ENCODE measurements at places on chromosomes 4 and X.

DNA sequence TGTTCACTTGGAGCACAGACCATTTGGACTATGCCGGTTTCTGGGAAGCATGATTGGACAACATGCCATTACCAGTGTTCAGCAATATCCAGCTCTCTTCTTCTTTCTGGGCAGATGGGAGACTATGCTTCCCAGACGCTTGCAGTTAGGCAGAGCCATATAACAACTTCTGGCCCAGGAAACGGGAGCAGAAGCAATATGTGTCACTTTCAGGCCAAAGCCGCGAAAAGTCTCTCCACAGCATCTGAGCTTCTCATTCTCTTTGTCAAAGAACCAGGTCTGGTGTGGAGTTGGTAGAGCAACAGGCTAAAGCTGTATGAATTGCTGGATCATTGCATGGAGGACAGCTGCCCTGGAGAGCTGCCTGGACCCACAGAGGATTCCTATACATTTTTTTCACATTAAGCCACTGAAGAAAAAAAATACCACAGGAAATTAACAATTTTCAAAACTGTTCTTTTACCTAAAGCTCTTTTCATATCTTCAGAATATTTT lies 131.4 kb upstream of the FRG1 start:
- peak; percentile 52 for DNase-seq

GRCh38 chr4:84938316-84938715 lies 28.2 kb downstream of the WDFY3 start:
- DNase-seq, result peak; percentile 58

DNA sequence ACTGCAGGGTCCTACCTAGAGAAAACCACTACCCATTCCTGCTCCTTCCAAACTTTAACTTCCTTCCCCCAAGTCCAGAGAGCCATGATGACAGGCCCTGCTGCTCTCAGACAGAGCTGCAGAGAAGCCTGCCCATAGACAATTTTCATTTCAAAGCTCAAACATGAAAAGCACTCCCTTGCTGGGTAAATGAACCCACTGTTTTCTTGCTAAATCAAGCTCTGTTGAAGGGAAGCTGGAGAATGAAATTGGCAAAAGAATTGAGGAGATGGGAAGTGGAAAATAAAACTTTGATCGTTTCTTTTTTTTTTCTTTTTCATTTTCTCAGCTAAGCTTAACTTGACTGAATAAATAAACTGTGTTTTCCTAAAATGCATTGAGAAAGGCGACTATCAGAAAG lies 331.1 kb upstream of the CPEB2 start:
- no peak for DNase-seq

DNA sequence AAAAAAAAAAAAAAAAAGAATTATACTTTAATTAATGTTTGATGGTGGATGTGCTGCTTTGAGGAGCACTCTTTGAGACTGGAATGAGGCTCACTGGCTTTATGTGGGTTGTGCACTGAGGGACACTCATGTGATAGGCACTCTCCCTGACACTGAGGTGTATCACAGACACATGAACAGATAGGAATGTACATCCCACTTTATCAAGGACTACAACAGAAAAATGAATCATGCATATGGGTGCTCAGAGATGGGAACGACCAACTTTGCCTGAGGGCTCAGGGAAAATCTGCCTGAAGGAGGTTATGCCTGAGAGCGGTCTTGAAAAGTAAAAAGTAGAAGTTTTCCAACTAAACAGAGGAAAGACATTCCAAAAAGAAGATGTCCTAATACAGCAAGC lies 97.7 kb upstream of the RBPJ start:
- no peak for DNase-seq

GRCh38 chr4:20378181-20378580 lies 126.5 kb downstream of the SLIT2 start:
- no peak for DNase-seq

DNA sequence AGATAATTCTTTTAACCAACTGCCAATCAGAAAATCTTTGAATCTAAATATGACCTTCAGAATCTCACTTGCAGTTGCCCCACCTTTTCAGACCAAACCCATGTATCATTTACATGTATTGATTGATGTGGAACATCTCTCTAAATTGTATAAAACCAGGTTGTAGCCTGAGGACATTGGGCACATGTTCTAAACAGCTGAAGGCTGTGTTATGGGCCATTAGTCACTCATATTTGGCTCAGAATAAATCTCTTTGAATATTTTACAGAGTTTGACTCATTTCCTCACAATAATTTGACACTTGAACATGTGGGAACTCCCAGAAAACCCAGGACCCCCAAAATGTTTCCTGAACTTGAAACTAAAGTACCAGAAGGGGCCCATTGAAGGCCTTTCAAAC lies 58.7 kb downstream of the UGT2B10 start:
- no peak for DNase-seq

- peak; percentile 94 for DNase-seq
These were observed 108.3 kb upstream of the ARSJ start for GRCh38 chr4:114087596-114088230.

DNA sequence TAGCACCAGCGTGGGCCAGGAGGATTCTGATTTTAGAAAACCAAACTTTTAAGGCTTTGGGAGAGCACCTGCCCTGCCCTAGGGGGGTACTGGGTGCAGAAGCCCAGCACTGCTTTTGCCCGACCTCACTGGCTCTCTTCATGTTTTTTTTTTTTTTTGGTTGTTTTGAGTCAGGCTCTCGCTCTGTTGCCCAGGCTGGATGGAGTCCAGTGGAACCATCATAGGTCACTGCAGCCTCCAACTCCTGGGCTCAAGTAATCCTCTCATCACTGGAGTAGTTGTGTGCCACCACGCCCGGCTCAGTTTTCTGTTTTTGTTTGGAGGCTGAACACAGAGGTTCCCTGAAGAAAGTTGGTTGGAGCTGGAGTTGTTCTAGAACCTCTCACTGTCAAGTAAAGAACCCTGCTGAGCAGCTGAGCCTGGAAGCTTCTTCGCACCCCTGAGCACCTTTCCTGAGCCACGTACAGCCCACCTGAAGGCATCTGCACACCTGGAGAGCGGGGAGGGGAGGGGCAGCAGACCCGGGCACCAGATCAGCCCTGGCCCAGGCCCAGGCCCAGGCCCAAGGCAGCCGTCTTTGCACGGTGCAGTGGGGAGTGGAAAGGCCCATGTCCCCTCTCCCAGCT lies 49.5 kb downstream of the SHROOM2 start:
- no peak for DNase-seq

DNA sequence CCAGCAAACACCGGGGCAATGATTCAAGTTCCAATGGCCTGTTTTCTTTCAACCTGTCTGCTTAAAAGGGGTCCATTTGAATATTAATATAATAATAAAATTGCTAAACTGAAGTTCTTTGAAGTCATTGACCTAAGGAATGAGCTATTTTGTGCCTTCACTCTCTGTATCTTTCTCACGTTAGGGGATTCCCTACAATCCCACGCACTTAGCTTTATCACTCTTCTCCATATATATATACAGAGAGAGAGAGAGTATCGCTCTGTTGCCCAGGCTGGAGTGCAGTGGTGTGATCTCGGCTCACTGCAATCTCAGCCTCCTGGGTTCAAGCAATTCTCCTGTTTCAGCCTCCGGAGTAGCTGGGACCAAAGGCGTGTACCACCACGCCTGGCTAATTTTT lies 83.9 kb upstream of the NWD2 start:
- DNase-seq, result no peak

- DNase-seq, result no peak
These were observed 466 bp downstream of the DLG3 start for GRCh38 chrX:70444946-70445656.

DNA sequence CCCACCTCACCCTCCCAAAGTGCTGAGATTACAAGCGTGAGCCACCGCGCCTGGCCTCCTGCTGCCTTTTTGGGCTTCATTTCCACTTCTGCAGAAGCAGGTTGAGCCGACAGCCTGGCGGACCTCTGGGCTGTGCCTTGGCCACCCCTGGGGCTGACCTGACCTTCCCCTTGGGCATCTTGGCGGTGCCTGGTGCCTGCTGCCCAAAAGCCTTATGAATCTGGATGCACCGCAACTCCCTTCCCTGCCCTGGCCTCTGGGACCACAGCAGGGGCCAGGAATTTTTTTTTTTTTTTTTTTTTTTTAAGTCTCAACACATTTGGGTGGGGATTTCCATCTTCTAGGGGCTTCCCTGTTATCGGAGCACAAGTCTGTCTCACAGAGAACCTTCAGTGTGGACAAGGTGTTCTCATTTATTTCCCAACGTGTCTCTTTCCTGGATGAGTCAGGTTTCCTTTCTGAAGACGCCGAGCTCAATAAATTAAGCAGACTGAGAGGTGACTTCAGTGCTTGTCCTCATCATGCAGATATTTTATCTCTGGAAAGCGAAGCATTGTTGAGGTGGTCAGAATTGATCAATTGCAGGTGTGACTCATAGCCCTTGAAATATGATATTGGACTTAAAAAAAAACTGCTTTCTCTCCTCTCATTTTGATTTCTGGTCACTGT lies 79.7 kb downstream of the SHROOM2 start:
- no peak for DNase-seq

GRCh38 chrX:28586981-28587551 lies at the start of gene IL1RAPL1:
Gene IL1RAPL1, plus strand, starts transcription at chrX:28587446.
- peak; percentile 88 for DNase-seq

DNA sequence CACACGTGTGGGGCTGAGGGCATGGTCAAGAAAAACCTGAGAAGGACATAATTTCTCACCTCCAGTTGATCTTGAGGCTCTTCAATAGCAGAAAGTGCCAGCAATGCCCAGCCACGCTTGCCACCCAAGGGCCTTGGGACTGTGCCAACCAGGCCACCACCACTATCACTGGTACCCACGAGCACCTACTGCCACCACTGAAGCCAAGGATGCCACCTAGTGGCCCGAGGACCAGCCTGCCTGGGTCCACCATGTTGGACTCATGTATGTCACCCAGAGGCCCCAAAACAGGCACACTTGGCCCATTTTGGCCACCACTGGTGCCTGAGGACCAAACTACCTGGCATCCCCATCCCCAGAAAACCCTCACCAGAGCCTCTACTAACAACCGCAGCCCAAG lies 191.8 kb downstream of the ADAM29 start:
- DNase-seq, result no peak

DNA sequence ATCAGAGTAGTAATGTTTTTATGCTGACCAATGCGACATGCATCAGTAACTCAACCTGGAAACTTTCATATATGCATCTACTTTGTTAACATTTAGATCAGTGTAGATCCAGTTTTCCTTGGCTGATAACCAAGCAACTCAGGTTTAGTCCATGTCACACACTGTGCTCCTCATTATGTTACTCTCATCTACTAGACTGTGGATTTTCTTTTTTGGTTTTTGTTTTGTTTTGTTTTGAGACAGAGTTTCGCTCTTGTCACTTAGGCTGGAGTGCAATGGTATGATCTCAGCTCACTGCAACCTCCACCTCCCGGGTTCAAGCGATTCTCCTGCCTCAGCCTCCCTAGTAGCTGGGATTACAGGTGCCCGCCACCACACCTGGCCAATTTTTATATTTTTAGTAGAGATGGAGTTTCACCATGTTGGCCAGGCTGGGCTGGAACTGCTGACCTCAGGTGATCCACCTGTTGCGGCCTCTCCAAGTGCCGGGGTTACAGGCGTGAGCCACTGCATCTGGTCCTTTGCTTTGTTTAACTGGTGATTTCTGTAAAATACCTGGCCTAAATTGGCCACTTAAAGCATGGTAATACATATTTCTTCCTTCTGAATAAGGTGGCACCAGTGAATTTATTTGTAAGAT lies 48.6 kb downstream of the SMARCAD1 start:
- no peak for DNase-seq

- peak; percentile 89 for DNase-seq
These were observed 18.3 kb downstream of the PCGF3 start for GRCh38 chr4:723751-724530.

DNA sequence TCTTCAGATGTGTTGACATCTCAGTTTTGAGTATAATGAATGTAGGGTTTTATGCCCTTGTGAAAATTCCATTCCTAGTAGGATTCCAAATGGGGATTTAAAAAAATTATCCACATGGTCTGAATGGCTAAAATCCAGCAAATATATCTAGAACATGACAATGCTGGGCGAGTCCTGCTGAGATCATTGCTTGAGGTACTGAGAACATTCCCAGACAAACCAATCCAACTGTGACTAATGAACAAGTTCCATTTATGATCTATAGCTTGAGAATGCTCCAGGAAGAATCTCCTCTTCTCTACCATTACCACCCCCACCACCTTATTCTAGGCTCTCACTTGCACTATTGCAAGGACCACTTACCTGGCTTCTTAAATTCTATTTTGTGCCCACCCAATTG lies 77.2 kb upstream of the IL1RAPL2 start:
- no peak for DNase-seq

GRCh38 chr4:18075823-18076433 lies 54.4 kb upstream of the LCORL start:
- DNase-seq, result peak; percentile 27

GRCh38 chr4:122224348-122224747 lies 72.2 kb downstream of the BLTP1 start:
- peak; percentile 15 for DNase-seq

DNA sequence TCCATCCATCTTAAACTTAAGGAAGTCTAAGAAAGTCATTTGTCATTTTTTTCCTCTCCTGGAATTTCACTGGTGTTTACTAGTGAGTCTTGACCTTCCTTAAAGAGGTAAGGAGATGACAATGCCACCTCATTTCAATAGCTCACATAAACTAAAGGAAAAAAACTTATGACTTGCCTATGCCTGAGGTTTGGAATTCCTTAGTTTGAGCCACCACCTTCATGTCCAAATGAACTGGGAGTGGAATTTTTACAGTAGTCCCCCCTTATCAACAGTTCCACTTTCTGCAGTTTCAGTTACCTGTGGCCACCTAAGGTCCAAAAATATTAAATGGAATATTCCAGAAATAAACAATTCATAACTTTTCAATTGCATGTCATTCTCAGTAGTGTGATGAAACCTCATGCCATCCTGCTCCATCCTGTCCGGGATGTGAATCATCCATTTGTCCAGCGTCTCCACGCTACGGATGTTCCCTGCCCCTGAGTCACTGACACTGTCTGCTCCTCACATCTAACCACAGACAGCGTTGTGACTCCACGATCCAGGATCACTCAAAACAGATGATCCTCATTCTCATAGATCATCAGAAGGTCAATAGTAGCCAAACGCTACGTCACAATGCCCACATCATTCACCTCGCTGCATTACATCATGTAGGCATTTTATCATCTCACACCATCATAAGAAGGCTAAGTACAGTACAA lies 177.4 kb downstream of the SH3KBP1 start:
- DNase-seq, result no peak

DNA sequence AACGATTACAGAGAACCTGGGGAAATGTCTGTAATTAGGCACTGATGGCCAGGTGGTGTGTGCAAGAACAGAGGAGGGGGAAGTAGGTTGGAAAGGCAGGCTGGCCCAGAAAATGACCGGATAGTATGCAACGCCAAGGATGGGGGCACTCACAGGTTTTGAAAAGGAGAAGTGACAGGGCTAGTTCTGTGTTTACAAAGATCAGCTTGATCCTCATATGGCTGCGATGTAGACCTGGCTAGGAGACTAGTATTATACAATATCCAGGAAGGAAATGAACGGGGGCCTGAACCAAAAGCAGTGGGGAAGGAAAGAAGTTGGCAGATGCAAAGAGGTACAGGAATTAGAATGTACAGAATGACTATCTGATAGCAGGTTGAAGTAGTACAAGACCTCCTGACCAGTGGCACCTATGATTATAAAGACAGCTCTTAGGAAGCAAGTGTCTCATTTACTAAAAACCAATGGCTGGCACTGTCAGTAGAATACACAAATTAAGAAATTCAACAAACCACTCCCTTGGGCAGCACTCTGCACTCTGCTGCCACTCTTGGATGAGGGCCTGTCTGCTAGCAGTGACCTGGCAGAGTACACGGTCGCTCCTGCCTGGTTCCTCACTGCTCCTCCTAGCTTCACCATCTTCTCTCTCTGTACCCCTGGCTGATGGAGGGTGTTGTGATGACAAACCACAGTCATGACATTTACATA lies 14.1 kb downstream of the MFAP3L start:
- DNase-seq, result no peak
